ENCODE measurements at places on chromosomes 2 and 18. TPM values are rescaled to one million over a fixed set of nuclear protein-coding genes. Genes with fewer than 3 reads are reported as not detected.

The CNGA3 gene
- total RNA-seq: 2.5 TPM

The MAP3K19 gene
- 1.7 TPM for total RNA-seq

The TRPM8 gene
- under 0.01 TPM for total RNA-seq

The CHN1 gene
- 41.1 TPM for total RNA-seq

The REG3G gene
- total RNA-seq: not detected

The MYOM1 gene
- 1.5 TPM for total RNA-seq

All from temporal lobe (tissue), 4 donors.